Mesothelial cell of epicardium (in vitro differentiated cells): ENCODE measurements at places on chromosomes 4 and X. TPM values are rescaled to one million over a fixed set of nuclear protein-coding genes. Genes with fewer than 3 reads are reported as not detected.

DNA sequence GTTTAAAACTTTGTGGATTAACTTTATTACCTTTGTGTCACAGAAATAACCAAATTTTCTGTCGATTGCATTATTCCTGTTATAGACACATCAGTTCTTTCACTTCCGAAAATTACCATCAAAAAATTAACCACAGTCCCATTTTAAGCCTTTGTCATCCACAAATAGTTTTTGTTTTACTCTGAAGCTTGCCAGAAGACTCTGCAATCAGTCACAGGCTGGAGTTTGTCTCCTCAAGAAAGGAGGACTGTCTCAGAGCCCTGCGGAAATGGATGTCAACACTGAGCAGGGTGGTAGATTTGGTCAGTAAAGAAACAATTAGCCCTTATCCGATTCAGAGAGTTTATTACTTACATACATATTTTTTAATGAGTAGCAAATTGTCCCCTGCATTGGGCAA is 20.1 kb upstream of the TCEAL4 start:
- H3K4me1 ChIP-seq: no peaks in the 10 kb centered on the region
- H3K27ac ChIP-seq: no peak overlapping the region

- H3K4me1 ChIP-seq: peaks cover 20% of the 10 kb centered on the region
- H3K36me3 ChIP-seq: no peaks in the 10 kb centered on the region
- no peak for DNase-seq
- no peak overlapping the region for H3K27ac ChIP-seq
- H3K27me3 ChIP-seq: no peaks in the 10 kb centered on the region
- no peak overlapping the region for H3K4me3 ChIP-seq
These were observed 30.3 kb downstream of the TLR10 start for GRCh38 chr4:38752372-38752940.

DNA sequence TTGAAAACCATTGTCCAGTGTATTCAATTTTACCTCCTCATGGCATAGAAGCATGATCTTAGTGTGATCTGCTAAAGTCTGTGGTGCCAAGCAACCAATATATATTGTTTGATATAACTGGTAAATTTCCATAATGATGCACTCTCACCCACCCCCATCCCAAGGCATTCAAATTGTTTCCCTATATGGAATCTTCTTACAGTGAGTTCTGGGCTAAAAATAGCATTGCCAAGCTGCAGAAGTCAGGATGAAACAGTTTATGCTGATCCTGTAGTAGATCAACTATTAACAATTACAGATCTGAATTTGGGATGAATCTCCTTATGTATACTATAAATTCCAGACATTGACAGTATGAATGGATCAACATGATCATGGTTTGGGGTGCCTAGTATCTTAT is 20.9 kb downstream of the FGF13 start:
- H3K4me1 ChIP-seq: no peaks in the 10 kb centered on the region
- no peak overlapping the region for H3K4me3 ChIP-seq
- H3K27ac ChIP-seq: no peak overlapping the region
- no peak for DNase-seq
- no peaks in the 10 kb centered on the region for H3K27me3 ChIP-seq

DNA sequence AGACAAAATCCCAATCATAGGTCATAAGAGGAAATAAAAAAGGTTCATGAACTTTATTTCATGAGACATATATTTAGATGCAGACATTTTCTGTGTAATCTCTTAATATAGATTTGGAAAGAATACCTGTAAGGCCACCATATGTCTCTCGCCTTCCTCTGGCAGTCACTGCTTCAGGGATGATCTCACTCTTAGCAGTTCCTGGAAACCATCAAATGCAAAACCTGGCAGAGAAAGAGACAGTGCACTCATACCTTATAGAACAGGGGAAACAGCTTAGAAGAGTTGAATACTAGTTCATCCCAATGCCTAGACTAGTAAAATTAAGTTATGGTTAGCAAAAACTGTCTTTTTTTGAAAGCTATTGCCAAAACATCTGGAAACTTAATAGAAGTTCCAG is 243.3 kb downstream of the GASK1B start:
- H3K4me1 ChIP-seq: peaks cover 17% of the 10 kb centered on the region
- no peak overlapping the region for H3K27ac ChIP-seq
- H3K36me3 ChIP-seq: peaks cover 2% of the 10 kb centered on the region

The GAGE12H gene
- not detected in 3 replicates for total RNA-seq

DNA sequence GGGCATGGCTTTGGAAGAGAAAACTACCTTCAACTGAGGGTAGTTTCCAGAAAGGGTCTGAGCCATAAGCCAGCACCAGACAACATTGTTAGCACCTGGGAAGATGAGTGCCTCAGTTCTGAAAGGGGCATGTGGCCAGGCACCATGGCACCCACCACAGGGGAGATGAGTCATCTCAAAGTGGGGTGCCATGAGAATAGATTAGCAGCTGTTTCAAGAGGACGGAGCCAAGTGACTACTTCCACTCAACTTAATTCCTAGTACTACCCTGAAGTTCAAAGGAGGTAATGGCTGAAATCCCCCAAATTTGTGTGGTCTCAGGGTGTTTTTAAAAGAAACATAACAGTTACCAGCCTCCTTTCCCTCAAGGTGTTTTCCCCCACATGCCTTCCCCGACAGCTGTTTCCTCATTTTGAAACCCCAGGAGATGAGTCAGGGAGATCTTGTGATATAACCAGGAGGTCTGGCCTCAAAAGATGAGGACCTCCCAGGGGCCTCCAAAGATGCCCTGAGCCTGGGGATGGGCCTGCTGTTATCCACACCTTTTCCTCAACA is 27.8 kb upstream of the FTHL17 start:
- no peaks in the 10 kb centered on the region for H3K36me3 ChIP-seq
- H3K27me3 ChIP-seq: no peaks in the 10 kb centered on the region
- H3K4me3 ChIP-seq: no peak overlapping the region
- no peak for DNase-seq
- no peak overlapping the region for H3K27ac ChIP-seq
- H3K4me1 ChIP-seq: no peaks in the 10 kb centered on the region

DNA sequence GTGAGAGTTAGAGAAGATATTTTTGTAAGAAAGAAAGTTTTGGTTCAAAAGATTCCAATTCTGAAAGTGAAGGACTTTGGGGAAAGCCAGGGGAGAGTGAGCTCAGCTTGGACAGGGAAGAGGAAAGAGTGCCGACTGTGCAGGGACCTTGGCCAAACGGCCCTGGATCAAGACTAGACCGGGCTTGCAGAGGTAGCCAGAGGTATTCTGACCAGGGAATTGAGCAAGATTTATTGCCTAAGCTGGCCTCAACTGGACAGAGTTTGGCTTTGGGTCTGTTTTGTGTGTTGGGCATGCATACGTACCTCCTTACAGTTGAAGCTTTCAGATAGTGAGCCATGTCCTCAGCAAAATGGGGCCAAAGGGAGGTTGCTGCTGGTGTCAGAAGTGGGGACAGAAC is 11.6 kb downstream of the PLAC1 start:
- no peaks in the 10 kb centered on the region for H3K36me3 ChIP-seq
- peaks cover 4% of the 10 kb centered on the region for H3K4me1 ChIP-seq
- no peak overlapping the region for H3K4me3 ChIP-seq
- H3K27me3 ChIP-seq: no peaks in the 10 kb centered on the region
- no peak for DNase-seq

GRCh38 chr4:138740816-138741745 is 274.5 kb upstream of the NOCT start:
- H3K36me3 ChIP-seq: peaks cover 3% of the 10 kb centered on the region
- H3K27ac ChIP-seq: no peak overlapping the region
- H3K27me3 ChIP-seq: no peaks in the 10 kb centered on the region
- peaks cover 8% of the 10 kb centered on the region for H3K4me1 ChIP-seq
- H3K4me3 ChIP-seq: no peak overlapping the region
- DNase-seq: no peak
